ENCODE measurements at places on chromosomes 3 and 15.
A peak's percentile ranks its signal among the peaks of the same experiment; 100 is the strongest.

GRCh38 chr15:39102431-39102830 is 478.4 kb upstream of the THBS1 start:
- no peak for DNase-seq

DNA sequence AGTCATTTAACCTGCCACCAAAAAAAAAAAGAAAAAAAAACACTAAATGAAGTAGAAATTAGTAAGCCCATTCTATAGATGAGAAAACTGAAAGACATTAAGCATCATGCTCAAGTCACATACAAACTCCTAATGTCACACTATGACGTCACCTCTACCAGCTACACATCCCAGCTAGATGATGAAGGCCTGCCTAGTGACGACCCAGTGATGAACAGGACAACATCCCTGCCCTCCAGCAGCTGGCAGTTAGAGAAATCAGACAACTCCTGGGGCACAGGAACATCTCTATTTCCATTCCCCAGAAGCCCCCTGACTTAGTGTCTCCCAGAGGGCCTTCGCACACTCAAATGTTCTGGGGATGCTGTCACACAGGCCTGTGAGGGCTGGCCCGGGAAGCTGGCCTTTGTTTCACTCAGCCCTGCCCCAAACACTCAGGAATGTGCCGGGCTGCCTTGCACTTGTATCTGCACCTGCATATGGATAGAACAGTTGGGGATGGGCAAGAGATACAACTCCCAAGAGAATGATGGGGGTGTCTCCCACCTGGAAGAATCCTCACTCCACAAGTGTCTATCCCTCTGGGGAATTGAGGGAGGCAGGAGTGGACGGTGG is 7.0 kb upstream of the HAPLN3 start:
- DNase-seq, result no peak

- no peak for DNase-seq
These were observed 189.5 kb upstream of the WNT5A start for GRCh38 chr3:55676643-55677042.

DNA sequence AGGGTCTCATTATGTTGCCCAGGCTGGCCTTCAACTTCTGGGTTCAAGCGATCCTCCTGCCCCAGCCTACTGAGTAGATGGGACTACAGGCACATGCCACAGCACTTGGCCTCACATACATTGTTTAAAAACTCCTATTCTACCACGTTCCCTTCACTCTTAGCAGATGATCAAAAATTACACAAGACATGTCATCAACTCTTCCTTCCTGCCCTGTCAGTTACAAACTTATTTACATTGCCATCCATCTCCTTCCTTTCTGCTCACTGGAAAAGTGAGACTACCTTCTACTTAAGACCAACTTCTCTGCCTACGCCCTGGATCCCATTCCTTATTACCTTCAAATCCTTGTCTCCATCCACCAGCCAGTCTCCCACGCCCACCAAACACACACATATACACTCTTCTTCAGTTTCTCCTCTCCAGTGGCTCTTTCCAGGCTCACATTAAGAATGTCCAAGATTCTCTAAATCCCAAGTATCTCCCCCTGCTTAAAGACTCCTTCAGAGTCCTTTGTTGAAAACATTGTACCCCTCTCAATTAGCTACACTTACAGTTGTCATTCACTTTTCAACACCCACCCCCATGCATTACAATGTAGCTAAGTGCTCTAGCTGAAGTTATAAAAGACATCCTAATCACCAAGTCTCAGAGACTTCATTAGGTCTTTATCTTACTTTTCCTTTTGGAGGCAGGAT is 4.3 kb downstream of the PEAK1 start:
- no peak for DNase-seq

DNA sequence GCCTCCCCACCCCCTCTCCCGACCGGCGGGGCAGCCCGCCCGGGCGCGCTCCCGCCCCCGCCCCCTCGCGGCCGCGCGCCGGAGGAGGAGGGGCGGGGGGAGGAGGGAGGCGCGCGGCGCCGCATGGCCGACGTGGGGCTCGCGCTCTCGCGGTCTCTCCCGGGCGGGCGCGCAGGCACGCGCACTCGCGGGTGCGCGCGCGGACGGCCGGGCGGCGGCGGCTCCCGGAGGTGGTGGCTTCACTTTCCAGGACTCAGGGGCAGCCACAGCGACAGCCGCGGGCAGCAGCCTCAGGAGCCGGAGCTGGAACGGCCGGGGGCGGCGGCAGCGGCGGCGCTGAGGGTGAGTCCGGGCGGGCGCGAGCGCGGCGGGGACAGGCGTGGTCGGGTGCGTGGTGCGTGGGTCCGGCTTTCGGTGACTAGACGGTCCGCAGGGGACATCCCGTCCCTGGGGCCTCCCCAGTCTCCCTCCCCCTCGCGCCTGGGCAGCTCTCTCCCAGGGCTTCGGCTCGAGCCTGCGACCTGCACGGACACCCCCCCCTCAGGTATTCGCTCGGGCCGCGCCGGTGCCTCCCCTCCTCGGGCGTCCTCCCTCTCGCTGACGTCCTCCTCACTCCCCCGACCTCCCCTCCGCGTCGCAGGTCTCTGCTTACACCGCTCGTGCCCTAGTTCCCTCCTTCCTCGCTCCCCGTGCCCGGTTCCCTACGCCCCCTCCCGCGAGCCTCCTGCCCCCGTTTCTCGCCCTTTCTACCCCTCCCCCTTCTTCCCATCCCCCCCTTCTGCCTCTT is at the start of gene UBE2E2:
Gene UBE2E2, plus strand, starts transcription at position 407 of the 787 bp plus-strand sequence.
- peak; percentile 10 for DNase-seq

DNA sequence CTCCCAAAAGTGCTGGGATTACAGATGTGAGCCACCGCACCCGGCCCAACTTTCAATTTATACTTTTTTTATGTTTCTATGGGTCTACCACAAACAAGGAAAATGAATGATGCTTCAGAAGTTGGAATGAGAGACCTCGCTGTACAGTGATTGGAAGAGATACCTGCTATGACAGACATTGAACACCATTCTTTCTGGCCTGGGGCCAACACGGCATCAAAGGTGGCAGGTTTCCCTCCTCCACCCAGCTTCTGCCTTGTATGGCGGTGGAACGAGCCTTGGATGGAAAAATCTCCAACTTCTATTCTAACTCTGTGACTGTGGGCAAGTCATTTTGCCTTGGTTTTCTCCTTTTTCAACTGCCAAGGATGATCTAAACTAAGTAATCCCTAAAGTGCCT is 117.8 kb upstream of the FAM174B start:
- no peak for DNase-seq
